ENCODE measurements at places on chromosomes 7 and 10. TPM values are rescaled to one million over a fixed set of nuclear protein-coding genes. Genes with fewer than 3 reads are reported as not detected.

GATA3 gene
- 0.08 TPM for polyA plus RNA-seq

AKR1E2 gene
- polyA plus RNA-seq, result 0.74 TPM

GRCh38 chr10:84234479-84234878 is 6.9 kb downstream of the LRIT1 start:
- DNase-seq, result no peak

DNA sequence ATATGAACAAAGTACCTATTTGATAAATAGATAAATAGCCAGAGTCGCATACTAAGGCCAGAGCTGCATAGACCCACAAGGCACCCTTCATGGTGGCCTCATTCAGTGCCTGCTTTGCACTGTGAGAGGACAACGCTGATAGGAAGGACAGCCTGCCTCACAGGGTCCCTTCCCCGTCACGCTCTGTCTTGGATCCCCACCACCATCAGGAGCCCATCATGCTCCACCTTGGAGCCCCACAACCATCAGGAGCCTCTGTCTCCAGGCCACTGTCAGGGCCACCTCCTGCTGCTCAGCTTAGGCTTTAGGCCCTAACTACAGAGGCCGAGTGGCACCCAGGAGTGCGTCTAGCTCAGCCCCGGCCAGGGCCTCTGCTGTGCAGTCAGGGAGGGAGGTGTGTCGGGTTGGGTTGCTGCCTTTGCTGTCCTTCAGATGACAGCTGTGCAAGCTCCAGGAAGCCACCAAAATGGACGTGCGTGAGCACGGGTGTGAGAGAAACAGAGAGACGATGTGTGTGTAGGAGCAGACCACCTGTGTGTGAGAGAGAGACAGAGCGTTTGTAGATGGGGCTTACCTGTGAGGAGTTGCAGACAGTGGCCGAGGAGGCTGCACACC is 516.9 kb downstream of the GLRX3 start:
- DNase-seq, result no peak

- DNase-seq, result no peak
Measured at GRCh38 chr7:16357474-16357873, 63.9 kb downstream of the CRPPA start.

ARHGAP22 gene
- 1.5 TPM for polyA plus RNA-seq

CXCL12 gene
- polyA plus RNA-seq, result not detected

ECHDC3 gene
- 9.4 TPM for polyA plus RNA-seq

CPED1 gene
- 20.4 TPM for polyA plus RNA-seq

- DNase-seq, result no peak
Measured at GRCh38 chr7:155799514-155799913, 12.7 kb downstream of the SHH start.

DNA sequence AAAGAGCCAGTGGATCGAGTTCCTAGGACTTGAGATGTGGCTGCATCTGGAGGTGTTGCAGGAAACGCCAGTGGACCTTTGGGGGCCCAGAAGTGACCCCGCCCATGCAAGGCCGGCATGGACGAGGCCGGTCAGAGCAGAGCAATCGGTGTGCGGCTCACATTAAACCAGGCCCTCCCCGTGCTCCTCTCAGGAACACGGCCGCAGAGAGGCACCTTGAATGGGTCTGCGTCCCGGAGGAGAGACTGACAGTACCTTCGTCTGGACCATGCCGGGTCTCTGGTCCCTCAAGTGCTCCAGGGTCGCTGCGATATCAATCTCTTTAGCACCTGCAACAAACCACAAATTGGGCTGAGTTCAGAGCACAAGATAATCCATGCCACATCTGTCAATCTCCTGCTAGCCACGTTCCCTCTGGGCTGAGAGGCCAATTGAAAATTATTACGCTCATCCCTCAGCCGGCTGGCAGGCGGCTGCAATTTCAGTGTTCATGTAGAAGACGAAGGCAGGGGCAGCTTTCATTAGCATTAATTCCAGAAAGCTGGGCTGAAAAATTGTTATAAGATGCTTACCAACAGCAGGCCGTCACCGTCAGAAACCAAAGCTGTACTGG is 212.0 kb downstream of the DNAJB6 start:
- DNase-seq, result no peak

DNA sequence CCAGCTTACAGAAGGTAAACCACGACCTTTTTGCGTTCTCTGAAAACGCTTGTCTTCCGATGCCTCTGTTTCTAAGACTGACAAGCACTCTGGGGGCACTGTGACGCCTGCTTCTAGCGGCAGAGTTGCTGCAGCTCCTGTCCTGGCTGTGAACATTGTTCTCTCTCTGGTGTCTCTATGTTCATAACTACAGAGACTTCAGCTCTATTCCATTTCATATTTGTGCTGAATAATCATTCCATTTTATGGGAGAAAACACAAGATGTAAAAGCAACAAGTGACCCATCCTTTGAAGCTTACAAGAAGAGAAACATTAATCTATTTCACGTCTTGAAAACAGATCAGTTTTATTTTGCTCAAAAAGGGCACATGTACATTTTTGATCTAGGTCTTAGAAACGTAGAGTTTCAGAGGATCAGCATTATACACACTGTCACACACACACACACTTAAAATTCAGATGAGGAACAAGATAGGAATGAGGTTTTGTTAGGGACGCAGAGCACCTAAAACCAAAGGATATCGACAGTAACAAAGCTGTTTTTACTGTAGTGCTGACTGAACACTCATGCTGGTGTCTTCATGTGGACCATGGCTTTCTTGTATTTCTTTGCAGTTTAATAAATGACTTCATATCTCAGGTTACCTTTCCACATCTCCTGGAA is 3.0 kb downstream of the IKZF1 start:
- DNase-seq, result no peak

DNA sequence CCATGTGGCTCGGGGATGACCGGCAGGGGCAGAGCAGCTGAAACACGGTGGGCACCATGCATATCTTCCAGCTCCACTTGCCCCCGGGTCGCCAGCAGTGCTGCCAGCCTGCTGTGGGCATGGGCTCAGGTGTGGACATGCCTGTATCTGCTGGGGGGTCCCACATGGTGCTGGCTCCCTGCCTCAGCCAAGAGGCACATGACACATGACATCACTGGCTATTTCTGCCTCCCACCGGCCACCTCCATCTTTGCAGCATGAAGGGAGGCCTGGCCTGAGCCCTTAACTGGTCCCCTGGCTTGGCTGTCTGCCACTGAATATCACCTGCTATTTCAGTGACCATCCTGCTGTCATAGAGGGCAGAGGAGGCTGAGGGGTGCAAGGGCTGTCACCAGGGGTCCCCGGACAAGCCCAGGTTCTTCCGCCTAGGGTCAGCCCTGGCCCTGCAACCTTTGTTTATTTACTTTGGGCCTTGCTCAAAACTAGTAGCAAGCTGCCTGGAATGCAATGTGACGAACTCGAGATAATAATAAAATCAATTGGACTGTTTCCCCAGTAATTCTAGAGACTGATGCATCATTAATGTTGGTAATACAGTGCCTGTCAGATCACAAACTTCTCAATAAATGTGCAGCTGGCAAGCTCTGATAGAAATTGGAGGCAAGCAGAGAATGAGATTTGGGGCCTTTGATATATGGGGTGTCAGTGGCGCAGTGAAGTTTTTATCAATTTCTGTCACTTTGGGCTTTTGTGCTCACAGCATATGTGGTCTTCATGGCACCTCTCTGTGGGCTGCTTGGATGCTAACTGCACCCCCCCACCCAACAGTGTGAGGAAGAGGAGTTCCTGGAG is 28.5 kb downstream of the ZMIZ1 start:
- DNase-seq, result no peak

DNA sequence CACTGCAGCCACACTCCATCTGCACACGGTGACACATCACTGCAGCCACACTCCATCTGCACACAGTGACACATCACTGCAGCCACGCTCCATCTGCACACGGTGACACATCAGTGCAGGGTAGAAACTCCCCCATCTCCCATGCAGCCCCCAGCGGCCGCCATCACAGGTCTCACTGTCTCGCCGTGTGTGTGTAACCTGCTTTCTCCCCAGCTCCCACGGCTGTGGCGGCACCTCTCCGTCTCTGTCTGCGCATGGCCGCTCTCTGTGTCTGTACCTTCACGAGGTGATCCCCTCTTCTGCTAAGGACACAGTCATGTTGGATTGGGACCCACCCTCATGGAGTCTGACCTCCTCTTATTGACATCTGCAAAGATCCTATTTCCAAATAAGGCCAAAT is 527.4 kb downstream of the PTPRN2 start:
- DNase-seq, result no peak

UTF1 gene
- polyA plus RNA-seq, result 0.23 TPM

- DNase-seq, result no peak
Measured at GRCh38 chr7:55335151-55335550, 30.0 kb upstream of the LANCL2 start.

DNA sequence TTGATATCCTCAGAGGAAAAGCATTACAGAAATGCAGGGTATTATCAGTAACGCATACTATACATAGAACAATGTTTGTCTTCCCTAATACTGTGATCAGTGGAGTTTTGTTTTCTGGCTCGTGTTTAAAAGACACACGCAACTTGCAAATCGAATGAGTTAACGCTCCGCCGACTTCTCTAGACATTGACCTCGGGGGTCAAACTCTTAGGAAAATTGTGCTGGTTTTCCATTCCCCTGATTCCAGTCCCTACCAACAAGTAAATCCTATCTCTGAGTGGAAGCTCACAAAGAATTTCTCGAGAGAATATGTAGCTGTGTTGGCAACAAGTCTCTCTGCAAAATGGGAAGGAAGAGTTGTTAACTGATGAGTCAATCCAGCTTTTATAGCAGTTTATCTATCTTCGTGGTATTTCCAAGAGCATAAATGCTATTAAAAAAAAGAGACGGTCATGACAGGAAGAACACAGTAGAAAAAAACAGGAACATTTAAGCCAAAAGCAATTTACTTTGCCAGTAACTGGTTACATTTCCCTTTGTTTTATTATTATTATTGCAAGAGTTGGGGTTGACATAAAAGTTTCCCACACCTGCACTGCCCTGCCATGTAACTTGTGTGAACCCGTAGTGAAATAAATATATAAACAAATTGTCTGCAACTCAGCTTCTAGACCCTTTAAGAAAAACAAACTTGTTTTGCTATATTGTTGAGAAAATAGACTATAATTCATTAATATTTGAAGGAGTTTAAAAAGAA is 144.4 kb downstream of the ARID5B start:
- DNase-seq, result peak; percentile 51

- DNase-seq, result no peak
Measured at GRCh38 chr7:1325246-1325645, 92.6 kb downstream of the UNCX start.

GRCh38 chr7:106345421-106346166 is 60.8 kb upstream of the NAMPT start:
- peak; percentile 90 for DNase-seq

DNA sequence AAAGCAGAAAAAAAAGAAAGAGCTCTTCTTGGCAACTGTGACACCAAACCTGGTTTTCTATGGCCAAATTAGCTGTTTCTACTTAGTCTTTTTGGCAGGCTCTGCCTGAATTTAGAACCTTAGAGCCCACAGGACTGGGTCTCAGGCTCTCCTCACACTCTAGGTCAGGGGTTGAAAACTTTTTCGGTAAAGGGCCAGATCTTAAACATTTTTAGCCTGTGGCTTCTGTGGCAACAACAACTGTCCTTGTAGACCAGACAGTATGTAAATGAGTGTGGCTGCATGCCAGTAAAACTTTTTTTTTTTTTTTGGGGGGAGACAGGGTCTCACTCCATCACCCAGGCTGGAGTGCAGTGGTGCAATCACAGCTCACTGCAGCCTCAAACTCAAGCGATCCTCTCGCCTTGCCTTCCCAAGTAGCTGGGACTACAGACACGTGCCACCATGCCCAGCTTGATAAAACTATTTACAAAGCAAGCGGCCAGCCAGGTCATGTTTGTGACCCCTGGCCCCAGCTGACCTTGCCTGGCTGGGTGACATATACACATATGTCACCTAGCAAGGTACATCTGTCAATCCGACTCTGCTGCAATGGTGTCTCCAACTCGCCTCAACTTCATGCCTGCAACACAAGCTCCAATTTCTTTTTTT is 17.4 kb downstream of the KPNA7 start:
- DNase-seq, result no peak

DNA sequence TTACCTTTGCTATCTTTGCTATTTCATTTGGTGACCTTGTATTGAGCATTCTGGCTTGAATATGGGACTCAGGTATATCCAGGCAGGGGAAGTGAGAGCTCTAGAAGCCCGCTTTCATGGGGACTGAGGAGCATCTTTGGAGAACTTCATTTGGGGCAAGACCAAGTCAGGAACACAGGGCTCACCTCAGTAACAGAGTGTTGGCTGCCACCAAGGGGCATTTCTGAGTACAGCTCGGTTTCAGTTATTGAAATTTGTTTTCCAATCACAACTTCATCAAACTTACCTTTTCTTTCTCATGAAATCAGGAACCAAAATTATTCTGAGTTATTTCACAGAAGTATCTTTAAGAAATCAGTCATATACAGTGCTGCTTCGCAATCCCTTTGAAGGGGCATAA is 337.2 kb downstream of the C7orf25 start:
- DNase-seq, result no peak

- peak; percentile 14 for DNase-seq
Measured at GRCh38 chr10:112532189-112532588, 85.2 kb downstream of the VTI1A start.

GRCh38 chr7:122588621-122589020 is 110.3 kb downstream of the RNF133 start:
- no peak for DNase-seq

DNA sequence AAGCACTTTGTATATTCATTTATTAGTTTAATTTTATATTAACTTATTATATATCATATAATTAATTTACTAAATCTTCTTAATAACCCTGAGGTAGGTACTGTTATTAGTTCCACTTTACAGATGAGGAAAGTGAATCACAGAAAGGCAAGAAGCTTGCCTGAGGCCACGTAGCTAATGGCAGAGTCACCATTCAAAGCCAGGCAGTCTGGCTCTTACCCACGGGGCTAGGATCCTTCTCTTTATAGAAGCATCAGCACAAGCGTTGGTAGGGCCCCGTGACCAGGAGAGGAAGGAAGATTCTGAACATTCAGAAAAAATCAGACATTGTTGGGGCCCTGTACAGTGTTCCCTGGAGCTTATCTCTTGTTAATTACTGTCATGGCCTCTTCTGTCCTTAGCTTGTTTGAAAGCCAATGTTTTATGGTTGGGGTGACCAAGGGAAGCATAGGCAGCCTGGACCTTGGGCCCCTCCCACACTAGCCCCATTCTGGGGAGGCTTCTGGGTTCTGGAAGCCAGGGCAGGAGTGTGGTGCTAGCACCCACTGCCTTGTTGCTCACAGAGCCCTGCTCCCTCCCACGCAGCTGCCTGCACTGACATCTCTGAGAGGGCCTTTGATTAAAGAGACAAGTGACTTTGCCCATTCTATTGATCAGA is 31.1 kb upstream of the SLF2 start:
- DNase-seq, result no peak

GRCh38 chr7:151375530-151376217 is 34.1 kb downstream of the NUB1 start:
- no peak for DNase-seq
